ENCODE measurements at places on chromosomes 1 and 21.

GRCh38 chr21:38244885-38245869 is 11.6 kb upstream of the KCNJ15 start:
- peak; percentile 67 for DNase-seq

DNA sequence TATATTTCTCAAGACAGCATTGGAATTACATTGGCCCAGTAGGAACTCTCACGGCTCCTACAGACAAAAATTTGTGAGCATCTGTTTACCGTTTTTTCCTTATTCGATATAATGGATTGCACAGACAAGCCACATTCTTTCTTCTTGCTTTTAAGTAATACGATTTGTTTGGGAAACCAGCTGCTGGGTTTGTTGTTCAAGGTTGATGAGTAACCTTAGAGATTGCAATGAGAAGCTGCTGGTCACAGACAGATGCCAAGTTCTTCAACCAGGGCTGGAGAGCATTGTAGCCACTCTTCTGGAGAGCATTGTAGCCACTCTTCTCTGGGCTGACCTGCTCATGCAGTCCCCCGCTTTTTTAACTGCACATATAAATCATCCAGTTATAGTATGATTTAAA is 1.4 kb upstream of the MIA3 start:
- DNase-seq, result no peak

GRCh38 chr1:153683854-153684253 is 5.4 kb downstream of the NPR1 start:
- DNase-seq, result no peak

- no peak for DNase-seq
These were observed 610.8 kb downstream of the LMO4 start for GRCh38 chr1:87939444-87939843.

GRCh38 chr1:158180741-158181576 is at the start of gene CD1D:
CD1D (plus strand) TSS chr1:158180895; CDS start chr1:158181102, 207 bp downstream.
- no peak for DNase-seq

DNA sequence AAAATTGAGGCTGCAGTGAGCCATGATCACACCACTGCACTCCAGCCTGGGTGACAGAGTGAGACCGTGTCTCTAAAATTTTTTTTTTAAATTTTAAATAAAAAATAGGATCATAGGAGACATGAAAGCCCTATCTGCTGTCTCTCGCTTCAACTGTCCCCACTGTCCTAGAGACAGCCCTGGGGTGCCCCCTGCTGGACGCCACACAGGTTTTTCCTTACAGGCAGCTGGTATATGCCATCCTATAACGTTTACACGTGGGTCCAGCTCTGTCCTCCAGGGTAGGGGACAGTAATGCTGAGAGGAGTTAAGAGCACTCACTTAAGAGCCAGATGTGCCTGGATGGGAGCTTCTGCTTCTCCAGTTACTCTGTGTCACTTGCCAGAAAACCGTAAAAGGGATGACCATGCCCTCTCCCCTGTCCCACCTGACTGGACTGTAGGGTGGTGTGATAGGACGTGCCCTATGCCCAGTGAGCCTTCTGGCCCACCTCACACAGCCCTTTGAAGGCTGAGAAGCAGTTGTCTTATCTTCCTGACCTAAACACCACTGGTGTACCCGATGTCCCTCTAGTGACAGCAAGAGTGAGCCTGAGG is 8.5 kb downstream of the FBXO2 start:
- DNase-seq, result peak; percentile 90

Measured in stimulated activated CD4-positive, alpha-beta T cell treated with anti-CD3 and anti-CD28 coated beads, Interleukin-2, amount 100 ng/mL, for 24 hours (primary cell).